Esophagus squamous epithelium (tissue), 5 donors: ENCODE measurements at places on chromosomes 12 and 14.

DNA sequence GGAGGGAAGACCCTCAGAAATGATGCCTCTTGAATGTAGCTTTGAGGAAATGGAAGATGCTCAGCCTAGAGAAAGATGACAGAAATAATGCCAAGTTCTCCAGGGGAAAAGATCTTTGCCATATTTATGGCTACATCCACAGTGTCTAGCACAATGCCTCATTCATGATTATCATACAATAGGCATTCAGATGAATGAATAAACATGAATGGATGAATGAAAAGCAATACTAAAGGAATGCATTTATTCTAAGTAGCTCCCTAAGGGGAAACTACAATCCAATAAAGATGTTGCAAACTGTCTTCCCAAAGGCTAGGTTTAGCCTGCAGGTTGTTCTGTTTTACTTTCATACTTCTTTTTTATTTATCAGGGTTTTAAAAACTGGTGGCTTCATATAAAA is 12.0 kb downstream of the TMTC1 start:
- no peak for DNase-seq

- DNase-seq, result no peak
These were observed 507 bp upstream of the CD9 start for GRCh38 chr12:6199531-6200255.

DNA sequence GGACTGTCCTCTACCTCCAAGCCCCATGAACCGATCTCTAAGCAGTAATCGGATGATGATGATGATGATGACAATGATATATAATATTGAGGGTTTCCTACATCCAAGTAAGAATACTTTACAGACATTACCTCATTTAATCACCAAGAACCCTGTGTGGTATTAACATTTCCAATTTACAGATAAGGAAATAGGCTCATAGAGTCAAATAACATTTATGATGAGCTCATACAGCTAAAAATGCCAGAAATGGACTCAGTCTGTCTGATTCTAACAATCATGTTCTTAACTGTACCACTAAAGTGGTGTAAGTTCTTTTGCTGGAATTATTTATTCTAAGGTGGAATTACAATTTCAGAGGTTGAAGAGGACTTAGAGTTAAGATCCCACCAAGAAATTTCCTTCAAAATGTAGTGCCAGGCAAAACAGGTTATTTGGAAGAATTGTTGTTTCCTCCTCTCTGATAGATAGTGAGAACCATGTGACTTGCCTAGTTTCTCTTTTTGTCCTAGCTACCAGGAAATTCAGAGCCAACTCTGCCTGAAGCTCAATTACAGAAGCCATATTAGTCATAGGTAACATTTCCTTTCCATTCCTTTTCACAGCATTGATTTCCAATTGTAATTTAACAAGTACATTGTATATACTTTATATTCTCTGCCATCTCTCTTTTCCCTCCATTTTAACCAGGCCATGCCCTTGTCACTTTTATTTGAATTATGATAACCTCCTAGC is 23.8 kb upstream of the CCDC175 start:
- no peak for DNase-seq

DNA sequence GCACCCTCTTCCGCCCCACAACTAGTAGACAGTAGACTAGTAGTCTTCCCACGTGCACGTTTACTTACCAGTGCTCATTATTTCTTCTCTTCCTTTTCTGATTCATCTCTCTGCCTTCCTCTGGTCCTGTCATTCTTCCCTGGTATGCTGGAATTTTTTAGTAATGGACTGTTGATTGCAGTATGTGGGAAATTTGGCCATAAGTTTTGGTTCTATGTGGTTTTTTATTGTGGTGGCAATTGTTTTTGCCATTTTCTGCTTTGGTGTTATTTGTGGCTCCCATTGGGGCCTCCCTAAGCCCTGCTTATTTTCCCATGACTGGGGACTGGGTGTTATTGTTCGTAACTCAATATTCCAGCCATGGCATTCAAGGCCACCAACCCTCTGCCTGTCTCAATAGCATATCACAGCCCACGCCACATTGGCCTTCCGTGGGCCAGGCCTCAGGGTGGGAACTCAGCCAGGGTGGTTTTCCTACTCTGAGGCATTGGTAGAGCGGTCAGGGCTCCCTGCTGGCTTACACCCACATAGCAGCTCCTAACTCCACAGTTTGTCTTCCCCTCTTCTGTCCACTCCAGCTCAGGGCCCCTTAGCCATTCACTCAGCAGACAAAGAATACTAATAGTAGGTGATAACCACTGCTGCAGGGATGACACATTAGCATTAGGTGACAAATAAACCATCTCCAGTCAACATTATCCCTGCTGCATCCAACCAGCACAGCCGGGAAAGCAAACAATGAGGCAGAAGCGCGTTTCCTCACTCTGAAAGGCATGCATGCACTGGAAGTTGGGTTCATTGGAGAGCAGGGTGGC is 321.5 kb downstream of the CACNA1C start:
- DNase-seq, result no peak

GRCh38 chr14:62081012-62081612 is 318.9 kb downstream of the SNAPC1 start:
- DNase-seq, result no peak
